Activated T-cell treated with anti-CD3 and anti-CD28 coated beads for 4 hours (primary cell): ENCODE measurements at places on chromosomes 6 and 20.

DNA sequence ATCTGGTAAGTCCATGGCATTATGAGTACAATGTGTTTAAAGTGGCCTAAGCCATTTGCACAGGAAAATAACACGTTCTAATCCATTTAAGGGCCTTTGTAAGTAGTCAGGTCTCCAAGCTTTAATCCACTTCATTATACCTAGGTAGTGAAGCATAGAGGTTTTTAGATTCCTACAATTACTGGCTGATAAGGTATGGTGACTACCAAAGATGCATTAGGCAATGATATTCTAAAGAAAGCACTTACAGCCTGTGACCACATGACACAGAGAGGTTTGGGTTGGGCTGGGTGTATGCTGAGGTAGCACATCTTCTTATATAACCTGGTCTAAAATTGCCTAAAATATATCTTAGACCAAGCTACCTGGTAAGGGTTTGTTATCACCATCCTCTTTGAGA is 504.4 kb downstream of the TFAP2B start:
- no peak for DNase-seq

DNA sequence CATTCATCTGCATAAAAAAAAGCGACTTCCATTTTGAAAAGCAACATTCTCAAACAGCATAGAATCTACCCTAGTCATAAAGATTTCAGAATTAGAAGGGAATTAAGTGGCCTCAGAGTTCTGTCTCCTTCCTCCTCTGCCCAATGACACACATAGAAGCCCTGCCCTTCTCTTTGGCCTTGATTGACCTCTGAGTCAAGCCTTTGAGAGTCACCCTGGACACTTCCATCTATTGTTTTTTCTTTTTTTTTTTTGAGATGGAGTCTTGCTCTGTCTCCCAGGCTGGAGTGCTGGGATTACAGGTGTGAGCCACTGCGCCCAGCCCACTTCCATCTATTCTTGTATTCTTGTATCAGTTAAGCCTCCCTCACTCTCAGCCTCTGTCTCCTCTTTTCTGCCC is 44.8 kb upstream of the CTNNBL1 start:
- no peak for DNase-seq

GRCh38 chr6:89140347-89141156 is 5.3 kb upstream of the PM20D2 start:
- no peak for DNase-seq

DNA sequence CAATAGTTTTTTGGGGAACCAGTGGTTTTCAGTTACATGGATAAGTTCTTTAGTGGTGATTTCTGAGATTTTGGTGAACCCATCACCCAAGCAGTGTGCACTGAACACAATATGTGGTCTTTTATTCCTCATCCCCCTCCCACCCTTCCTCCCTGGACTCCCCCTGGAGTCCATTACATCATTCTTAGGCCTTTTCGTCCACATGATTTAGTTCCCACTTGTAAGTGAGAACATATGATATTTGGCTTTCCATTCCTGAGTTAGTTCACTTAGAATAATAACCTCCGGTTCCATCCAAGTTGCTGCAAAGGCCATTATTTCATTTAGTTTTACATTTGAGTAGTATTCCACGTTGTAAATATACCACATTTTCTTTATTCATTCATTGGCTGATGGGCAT is 28.3 kb downstream of the RPP40 start:
- no peak for DNase-seq

- DNase-seq, result no peak
Measured at GRCh38 chr6:132484680-132485018, 28.3 kb downstream of the STX7 start.

DNA sequence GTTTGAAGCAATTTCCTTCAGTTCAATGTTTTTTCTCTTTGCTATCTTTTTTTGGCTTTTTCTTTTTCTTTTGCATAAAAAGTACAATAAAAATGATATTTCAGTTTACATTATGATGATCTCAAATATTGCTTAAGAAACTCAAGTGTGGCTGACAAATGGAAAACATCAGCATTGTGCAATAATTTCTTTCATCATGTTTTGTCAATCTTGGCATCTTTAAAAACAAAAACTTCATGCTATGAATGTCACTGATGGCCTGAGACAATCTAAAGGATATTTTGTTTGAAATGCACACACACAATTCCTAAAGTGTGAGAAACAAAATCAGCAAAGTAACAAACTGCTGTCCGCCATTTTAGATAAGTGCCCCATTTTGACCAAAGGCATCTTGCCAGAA is 13.9 kb upstream of the MTCL3 start:
- no peak for DNase-seq

GRCh38 chr6:30741789-30742315 is 635 bp downstream of the FLOT1 start:
- DNase-seq, result peak; percentile 67

DNA sequence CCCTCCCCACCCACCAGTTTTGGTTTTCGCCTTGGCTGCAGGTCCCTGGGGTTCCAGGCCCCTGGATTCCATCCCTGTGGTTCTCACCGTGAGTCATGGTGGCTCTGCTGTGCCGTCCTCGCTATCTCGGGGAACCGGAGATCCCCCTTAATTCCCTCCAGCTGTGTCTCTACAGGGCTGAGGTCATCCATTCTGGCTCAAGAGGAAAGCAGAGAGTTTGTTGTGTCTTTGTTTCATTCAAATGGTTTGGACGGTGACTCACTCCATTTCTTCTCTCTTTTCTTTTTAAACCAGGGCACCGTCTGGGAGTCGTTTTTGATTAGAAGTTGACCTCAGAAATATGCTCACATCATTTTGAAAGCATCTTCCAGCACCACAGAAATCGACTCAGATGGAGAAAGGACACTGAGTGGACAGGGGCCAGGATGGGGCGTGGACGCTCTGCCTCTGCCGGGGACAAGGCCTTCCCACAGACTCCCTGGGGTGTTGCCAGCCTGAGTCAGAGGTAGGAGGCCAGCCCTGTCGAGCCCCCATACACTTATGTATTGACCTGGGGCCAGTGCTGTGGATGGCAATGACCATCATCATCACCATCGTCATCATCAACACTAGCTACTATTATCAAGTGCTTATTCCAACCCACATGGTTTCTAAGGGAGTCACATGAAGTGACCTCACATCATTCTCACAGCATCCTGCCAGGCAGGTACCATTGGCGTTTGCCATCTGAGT is 176.2 kb downstream of the NFATC2 start:
- no peak for DNase-seq

- DNase-seq, result no peak
Measured at GRCh38 chr20:63522091-63522868, 1.7 kb downstream of the PPDPF start.

DNA sequence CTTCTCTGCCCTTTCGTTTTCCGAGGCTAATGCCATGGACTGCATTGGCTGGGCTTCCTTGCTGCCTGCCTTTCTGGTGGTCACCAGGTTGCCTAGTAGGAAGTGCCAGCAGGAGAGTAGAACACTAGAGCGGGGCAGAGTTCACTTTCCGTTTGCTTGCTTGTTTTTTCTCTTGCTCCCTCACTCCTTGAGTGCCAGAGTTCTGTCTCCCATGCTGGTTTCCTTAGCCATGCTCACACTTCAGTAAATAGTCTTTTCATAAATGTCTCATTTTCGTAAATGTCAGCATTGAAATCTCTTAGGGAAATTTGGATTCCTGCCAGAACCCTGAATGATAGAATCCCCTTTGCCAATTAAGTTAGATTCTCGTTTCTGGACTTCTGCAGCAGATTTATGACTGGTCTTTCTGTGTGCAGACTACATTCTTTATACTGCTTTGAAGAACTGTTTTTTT is 63.9 kb downstream of the FAM83B start:
- DNase-seq, result no peak

DNA sequence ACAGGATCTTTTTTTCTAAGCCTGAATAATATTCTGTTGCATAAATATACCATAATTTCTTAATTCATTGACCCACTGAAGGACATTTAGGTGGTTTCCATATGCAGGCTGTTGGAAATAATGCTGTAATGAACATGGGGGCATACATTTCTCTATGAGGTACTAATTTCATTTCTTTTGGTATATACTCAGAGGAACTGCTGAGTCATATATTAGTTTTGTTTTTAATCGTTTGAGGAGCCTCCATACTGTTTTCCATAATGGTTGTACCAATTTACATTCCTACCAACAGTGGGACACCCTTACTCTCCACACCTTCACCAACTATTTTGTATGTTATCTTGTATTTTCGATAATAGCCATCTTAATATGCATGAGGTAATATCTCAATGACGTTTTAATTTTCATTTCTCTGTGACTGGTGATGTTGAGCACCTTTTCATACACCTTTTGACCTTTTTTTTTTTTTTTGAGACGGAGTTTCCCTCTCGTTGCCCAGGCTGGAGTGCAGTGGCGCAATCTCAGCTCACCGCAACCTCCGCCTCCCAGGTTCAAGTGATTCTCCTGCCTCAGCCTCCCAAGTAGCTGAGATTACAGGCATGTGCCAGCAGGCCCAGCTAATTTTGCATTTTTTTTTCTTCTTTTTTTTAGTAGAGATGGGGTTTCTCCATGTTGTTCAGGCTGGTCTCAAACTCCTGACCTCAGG is 187.4 kb downstream of the RNGTT start:
- no peak for DNase-seq

DNA sequence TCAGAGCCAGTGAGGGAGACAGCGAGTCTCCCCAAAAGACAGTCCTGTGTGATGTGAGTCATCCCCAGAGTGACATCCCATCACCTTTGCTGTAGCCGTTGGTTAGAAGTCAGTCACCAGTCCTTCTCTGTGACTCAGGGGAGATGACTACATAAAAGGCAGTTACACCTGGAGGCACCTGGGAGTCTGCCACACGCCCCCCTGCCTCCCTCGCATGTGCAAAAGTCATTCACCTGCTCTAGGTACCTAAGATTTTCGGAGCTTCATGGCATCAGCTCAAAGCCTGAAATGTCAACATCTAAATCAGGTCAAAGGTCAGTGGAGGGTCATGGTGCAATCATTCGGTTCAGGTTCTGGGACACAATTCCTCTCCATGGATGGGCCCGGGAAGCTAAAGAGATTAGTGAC is 50.3 kb downstream of the PRR18 start:
- DNase-seq, result peak; percentile 43

DNA sequence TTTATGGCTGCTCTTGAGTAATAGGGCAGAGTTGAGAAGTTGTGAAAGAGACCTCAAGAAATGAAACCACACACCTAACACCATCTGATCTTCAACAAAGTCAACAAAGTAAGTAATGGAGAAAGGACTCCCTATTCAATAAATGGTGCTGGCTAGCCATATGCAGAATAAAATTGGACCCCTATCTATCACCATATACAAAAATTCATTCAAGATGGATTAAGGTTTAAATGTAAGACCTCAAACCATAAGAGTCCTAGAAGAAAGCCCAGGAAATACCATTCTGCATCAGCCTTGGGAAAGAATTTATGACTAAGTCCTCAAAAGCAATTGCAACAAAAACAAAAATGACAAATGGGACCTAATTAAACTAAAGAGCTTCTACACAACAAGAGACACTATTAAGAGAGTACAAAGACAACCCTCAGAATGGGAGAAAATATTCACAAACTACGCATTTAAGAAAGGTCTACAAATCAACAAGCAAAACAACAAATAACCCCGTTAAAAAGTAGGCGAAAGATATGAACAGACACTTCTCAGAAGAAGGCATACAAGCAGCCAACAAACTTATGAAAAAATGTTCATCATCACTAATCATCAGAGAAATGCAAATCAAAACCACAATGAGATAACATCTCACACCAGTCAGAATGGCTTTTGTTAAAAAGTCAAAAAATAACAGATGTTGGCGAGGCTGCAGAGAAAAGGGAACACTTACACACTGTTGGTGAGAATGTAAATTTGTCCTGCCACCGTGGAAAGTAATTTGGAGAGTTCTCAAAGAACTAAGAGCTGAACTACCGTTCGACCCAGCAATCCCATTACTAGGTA is 4.0 kb downstream of the MAP3K5 start:
- DNase-seq, result no peak

GRCh38 chr20:55540013-55540412 is 465.3 kb downstream of the CBLN4 start:
- DNase-seq, result no peak

DNA sequence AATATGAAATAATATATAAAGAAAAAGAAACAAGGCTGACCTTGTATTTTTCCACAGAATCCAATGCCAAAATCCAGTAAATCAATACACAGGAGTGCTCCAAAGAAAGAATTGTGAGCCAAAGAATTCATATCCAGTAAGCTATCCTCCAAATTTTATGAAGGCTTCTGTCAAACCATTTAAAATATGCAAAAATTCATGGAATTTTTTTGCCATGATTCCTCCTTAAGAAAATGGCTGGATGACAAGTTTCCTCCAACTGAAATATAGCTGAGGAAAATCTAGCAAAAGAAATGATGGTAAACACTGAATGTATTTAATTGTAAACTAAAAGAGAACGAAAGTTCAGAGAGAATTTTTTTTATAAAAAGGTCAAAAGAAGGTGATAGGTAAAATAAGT is 290.3 kb downstream of the UBE3D start:
- DNase-seq, result no peak

DNA sequence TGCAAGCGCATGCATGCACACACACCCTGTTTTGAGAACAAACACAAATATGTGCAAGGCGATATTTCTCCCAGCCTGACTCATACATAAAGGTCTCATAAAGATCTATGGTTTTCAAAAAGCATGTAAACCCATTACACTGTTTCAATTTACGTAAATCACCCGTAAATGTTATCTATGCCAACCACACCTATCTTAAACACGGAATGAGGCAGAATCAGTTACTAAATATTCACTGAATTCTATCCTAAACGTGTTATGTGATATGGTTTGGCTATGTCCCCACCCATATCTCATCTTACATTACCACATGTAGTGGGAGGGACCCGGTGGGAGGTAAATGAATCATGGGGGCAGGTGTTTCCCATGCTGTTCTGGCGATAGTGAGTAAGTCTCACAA is 621.6 kb downstream of the KIF16B start:
- DNase-seq, result no peak

- no peak for DNase-seq
Measured at GRCh38 chr6:15285682-15286294, 39.9 kb downstream of the JARID2 start.

DNA sequence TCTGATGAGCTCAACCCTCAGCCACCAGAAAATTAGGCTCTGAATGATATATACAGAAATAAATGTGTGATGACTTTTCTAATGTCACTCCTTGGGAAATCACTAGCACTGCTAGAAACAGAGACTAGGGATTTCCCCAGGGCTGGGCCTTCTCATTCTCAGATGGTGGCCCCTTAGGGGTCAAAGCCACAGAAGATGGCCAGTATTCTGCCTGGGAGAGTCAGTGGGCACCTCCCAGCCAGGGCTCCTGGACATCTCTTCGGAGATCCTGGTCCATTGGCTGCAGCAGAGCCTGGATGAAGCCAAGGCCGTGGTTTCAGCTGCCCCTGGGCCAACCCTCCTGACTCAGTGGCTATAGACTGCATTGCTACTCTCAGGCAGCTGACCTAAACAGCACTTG is 276.9 kb upstream of the SUPT3H start:
- DNase-seq, result no peak

- DNase-seq, result no peak
Measured at GRCh38 chr6:109036574-109037294, 57.9 kb downstream of the SESN1 start.
